ENCODE measurements at places on chromosomes 4 and X.

DNA sequence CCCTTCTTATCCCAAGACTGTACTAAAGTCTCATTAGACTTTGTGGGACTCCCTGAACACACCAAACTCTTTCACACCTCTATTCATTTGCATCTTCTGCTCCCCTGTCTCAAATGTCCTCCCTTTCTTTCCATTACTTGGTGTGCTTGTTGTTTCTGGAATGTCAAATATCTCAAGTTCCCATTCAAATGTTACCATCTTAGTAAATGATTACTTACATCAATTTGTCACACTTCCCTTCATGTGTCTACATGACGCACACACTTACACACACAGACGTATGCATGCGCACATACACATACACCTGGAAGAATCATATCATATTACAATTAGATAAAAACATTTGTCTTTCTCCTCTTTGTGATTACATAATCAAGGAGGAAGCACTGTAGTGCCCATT is 210.8 kb upstream of the TEX13C start:
- no peak for DNase-seq

DNA sequence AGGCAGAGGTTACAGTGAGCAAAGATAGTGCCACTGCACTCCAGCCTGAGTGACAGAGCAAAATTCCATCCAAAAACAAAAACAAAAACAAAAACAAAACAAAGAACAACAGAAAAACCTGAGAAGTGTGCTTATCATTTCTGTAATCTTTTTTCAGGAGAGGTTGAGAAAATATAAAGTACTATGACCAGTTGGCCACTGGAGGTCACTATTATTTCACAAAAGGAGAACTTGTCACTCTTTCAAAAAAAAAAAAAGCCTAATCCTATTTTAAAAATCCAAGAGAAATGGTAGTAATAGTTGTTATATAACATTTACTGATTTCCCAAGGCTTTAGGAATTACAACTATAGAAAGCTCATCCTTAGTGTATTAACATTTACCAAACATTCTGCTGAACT is 24.9 kb upstream of the RNF150 start:
- no peak for DNase-seq

- no peak for DNase-seq
Observed at GRCh38 chrX:3215249-3215648, 131.2 kb downstream of the MXRA5 start.

GRCh38 chr4:156169011-156169410 is 215.3 kb upstream of the CTSO start:
- DNase-seq: no peak

DNA sequence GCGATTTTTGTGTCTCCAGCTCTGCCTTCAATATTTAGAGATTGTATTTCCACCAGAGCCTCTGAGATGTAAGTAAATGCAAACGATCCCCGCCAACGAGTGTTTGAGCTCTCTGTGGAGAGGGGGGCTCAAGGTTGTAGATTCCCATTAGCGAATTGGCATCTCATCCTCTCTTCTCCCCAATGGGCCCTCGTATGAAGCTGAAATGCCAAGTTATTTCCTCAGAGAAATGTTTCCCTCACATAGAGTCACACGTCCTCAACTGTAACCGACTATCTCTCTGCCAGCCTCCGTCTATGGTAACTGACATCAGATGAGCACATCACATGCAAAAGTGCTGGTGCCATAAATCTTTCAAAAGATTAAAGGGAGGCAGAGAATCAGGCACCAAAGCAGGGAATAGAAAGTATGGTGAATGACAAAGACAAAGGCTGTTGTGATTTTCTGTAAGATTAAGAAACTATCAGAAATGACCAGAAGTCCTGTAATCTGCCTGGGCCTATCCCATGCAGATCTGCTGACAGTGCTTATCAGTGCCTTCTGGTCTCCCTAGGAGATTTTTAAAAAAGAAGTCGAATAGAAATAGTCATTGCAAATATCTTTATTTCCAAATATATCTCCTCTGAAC is 157.1 kb downstream of the PDGFRA start:
- no peak for DNase-seq

DNA sequence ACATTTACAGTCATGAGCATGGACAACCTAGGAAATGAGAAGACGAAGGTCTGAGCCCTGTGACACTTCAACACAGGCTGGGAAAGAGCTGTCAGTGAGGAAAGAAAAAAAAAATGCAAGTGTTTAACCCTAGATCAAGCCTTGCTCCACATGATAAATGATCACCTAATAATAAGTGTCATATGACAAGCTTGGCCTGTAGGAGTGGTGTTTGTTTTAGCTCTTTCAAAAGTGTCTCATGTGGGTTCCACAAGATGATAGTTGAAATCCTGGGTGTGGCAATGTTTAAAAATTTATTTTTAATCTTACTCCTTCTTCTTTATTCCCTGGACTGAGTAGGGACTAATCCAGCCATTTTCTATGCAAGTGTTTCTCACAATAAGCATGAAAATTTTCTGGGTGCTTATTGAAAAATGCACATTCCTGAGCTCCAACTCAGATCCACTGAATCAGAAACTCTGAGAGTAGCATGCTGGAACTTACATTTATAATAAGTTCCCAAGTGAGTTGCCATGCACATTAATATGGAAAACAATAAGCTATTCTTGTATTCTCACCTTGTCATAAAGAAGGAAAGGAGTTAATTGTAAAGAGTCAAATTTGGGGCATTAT is 138.3 kb downstream of the AREG start:
- no peak for DNase-seq

DNA sequence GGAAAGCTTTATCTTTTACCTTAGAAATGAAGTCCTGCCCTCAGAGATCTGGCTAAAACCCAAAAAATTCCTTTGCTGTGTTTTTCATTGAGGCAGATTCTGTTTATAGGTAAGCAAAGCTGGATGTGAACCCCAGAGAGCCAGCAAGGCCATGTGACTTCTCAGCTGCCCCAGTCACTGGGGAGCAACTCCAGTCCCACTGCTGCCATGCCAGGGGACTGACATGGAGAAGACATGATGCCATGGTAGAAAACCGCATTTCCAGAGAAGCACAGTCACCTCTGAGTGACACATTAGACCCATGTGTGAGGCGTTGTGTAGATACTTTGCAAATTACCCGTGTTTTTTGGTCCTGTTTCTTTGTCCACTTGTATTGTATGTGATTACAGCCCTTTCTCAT is 45.4 kb downstream of the PTTG2 start:
- DNase-seq: no peak

DNA sequence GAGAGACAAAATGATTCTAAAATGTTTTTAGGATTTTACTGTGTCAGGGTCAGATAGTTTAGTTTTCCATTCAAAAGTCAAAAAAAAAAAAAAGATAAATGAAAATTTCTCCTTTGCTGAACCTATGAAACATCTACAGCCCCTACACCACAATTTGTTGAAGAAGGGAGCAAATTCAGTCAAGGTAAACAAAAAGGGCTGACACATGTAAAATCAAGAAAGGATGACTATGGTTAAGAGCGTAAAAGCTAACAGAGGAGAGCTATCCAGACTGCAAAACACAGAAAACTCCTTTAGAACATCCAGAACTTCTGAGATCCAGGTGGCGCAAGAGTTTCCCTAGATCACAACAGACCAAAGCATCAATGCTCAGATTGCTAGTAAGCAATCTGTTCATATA is 72.2 kb downstream of the RAB28 start:
- no peak for DNase-seq
